ENCODE measurements at places on chromosomes 1 and 21. TPM values are rescaled to one million over a fixed set of nuclear protein-coding genes. Genes with fewer than 3 reads are reported as not detected.

The MYOM3 gene
- 8.2 TPM for total RNA-seq

The DCST2 gene
- 0.46 TPM for total RNA-seq

The PAQR6 gene
- total RNA-seq, result 5.1 TPM

The ZNF695 gene
- 2.9 TPM for total RNA-seq

The MYOG gene
- not detected for total RNA-seq
